ENCODE measurements at places on chromosomes 5 and 9.
A peak's percentile ranks its signal among the peaks of the same experiment; 100 is the strongest.

DNA sequence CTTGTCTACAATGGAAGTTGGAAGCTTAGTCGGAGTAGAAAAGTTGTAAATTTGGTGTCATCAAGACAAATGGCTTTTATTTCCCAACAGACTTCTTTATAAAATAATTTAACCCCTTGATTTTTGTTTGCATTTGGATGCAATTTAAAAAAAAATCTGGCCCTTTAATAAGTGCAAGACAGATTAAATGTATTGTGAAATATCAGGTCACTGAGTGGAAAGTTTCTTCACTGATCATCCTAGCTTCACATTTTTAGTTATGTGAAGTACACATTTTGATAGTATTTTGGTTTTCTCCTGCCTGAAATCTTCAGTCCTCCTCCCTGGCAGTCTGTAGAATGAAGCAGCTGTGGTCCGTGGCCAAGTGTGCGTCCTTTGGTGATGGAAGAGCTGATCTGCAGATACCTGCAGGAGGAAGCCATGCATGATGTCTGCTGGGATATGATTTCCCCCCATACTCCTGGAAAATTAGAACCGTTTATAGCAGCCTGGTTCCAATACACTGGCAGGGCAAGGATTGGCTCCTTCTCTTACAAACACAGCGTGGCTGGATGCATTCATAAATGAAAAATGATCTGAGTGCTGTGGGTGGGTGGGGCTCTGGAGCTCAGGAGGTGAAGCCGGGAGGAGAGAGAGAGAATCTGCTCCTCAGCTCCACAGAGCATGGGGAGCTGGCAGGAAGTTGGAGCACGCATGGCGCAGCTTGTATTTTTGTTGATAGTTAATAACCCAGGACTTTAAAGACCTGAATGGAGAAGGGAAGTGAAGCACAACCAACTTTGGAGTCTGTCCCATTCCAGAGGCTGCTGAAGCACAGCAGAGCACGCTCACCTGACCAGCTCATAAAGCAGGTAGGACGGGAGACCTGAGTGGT lies 238.4 kb downstream of the GOLPH3 start:
- no peak for DNase-seq

DNA sequence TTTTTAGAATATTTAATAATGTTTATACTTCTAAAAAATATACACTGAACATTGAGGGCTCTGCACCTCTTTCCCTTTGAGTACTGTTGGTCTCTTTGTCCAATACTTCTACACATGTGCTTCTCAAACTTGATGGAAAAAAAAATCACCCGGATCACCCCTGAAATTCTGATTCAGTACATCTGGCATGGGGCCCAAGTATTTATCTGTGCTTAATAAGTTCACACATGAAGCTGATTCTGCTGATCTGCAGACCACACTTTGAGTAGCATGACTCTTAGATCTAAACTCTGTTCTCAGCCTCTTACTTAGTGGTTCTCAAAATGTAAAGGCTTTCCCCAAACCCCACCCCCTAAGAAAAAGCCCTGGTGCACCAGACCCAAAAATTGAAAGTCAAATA lies 12.0 kb downstream of the RUSC2 start:
- DNase-seq: no peak

DNA sequence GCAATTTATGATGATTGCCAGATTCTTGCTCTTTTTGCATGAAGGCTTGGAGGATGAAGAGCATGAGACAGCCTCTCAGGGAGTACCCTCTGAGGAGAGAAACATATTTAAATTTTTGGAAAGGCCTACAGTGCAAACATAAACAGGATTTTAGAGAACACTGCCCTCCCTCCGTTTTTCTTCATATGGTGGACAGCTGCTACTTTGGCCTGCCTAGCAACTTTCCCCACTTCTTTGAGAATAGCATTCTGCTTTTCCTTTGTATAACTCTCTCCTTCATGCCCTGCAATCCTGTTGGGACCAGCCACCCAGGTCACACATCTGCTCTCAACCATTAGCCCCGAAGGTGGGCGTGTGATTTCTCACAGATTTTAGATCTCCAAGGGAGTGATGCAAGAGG lies 20.5 kb upstream of the TXN start:
- no peak for DNase-seq

DNA sequence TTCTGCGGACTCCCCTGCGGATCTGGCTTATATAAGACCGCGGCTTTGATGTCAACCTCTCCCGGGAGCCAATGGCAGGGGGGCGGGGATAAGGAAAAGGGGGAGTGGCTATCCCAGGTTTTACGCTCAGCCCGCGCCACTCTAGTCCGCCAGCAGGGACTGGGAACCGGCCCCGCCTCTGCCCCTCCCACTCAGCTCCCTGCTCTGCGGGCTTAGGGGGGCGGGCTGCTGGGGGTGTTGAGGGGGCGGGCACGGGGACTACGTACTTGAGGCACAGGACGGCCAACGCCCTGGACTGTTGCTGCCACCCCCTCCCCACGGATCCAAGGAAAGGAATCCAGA lies at the start of gene HAND1:
TSS of gene HAND1 (minus strand) at position 4 of the 342 bp plus-strand sequence. CDS start 219 bp downstream, outside the sequence.
- peak; percentile 9 for DNase-seq

DNA sequence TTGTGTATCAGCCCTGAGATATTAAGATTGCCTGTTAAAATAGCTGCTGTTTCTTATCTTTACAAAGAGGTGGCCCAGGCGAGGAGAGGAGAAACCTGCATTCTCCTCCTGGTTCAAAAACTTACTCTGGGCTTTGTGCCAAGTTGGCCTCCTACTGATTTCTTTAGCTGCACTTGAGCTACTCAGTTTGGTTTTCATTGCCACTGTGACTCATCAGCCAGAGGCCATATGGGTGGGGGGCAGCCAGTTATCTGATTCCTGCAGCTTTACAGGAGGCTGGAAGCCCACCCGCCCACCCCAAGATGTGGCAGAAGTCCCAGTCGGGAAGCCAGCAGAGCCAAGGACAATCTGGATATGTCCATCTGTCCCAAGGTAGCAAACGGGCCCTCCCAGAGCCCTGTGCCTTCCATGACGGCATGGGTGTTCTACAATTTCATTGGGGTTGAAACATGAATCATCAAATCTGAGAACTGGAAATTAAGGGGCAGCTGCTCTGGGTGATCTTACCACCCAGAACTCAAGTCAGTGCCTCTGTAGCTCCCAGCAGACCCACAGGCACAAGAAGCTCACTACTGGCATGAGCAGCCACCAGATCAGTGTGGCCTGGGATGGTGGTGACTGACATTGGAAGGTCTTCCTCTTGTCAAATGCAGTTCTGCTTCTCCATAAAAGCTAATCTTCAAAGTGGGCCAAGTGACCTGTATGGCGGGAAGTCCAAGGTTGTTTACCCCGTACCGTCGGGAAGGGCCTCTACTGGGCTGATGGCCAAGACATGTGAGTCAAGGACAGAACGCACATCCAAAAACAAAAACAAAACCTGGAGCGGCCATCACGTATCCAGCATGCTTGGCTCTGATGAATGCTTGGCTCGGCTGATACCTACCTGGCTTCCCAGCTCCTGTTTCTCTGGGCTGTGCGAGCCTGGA lies 15.6 kb downstream of the FCN2 start:
- no peak for DNase-seq

DNA sequence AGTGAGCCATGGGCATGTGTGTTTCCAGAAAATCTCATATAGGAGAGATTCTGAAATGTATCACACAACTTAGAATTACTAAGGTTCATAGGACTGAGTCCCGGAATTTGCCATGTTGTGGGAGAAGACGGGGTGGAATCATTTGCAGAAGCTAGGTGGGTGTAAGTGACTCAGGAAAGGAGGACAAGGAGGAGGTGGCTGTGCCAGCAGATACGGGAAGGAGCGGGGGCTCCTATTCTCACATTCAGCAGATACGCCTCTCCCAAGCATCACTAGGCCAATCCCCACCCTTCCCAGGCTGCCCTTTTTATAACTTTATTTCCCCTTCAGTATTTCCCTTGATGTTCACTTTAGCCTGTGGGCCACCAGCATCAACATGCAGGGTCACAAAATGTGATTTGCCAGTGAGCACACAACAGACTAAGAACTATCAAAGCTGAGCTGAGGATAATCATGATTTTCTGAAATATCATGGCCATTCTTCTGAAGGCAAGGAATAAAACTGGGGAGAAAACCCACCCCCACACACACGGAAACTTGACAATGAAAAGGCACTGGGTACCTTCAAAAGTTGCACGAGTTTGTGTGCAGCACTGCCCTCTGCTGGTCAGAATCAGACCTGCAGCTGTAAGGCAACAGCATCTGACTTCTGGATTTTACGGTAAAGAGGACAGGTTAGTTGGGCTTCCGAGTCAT lies 133.2 kb downstream of the MTX3 start:
- no peak for DNase-seq

DNA sequence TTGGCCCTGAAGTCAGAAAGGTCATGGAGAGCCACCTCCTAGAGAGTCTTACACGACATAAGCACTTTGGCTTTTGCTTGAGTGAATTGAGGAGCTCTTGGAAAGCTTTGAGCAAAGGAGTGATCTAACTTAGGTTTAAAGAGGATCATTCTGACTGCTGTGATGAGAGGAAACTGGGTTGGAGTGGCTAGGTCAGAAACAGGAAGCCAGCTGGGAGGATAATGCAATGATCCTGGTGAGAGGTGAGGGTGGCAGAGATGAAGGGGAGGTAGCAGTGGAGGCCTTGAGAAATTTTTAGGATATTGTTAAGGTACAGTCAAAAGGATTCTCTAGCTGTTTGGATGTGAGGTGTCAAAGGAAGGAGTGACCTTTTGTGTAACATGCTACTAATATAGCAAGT lies 32.2 kb upstream of the ROPN1L start:
- DNase-seq: no peak

DNA sequence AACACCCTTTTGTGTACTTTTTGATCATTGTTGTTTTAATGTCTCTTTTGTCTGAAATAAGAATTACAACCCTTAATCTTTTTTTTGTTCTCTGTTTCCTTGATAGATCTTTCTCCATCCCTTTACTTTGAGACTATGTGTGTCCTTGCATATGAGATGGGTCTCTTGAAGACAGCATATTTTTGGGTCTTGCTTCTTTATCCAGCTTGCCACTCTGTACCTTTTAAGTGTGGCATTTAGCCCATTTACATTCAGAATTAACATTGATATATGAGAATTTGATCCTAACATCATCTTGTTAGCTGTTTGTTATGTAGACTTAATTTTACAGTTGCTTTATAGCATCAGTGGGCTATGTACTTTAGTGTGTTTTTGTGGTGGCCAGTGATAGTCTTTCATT lies 382.5 kb downstream of the MED10 start:
- DNase-seq: no peak
